ENCODE measurements at places on chromosomes 1 and 21. TPM values are rescaled to one million over a fixed set of nuclear protein-coding genes. Genes with fewer than 3 reads are reported as not detected.

The OPRD1 gene
- 0.07 TPM for total RNA-seq

The SLC6A17 gene
- 5.6 TPM for total RNA-seq

The BRDT gene
- not detected for total RNA-seq

The CD244 gene
- not detected for total RNA-seq

The DCDC2B gene
- not detected for total RNA-seq

The TCHHL1 gene
- total RNA-seq = not detected

The FALEC gene
- 0.33 TPM for total RNA-seq
